ENCODE measurements at places on chromosomes 13 and 19.

GRCh38 chr19:12996406-12997094 is 1.3 kb downstream of the NFIX start:
- no peaks in the 10 kb centered on the region for H3K36me3 ChIP-seq
- H3K27ac ChIP-seq, result no peak overlapping the region
- peak overlapping the region; percentile 7 for H3K4me3 ChIP-seq
- no peak for DNase-seq
- H3K4me1 ChIP-seq, result peaks cover 4% of the 10 kb centered on the region

GRCh38 chr13:75325711-75326110 is 156.3 kb downstream of the TBC1D4 start:
- H3K27ac ChIP-seq, result no peak overlapping the region
- H3K36me3 ChIP-seq, result no peaks in the 10 kb centered on the region
- no peak for DNase-seq

DNA sequence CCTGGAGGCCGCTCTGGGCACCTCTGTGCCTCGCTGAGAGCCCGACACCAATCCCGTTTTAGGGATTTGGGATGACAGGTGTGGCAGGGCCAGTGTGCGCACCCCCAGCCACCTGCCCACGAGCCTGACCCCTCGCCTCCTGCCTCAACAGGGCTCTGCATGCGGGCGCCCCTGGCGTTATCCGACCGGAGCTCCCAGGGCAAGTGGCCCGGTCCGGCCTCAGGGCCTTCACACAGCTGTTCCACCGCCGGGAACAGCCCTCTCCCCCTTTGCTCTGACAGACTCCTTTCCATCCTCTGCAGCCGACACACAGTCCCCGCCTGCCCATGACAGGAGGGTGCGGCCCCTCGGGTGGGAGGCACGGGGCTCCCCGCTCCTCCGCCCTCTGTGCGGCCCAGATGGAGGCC is 7.1 kb upstream of the WDR18 start:
- peaks cover 6% of the 10 kb centered on the region for H3K4me1 ChIP-seq
- no peak overlapping the region for H3K4me3 ChIP-seq

- no peaks in the 10 kb centered on the region for H3K36me3 ChIP-seq
- H3K4me3 ChIP-seq, result no peak overlapping the region
- H3K27ac ChIP-seq, result no peak overlapping the region
- H3K4me1 ChIP-seq, result no peaks in the 10 kb centered on the region
- DNase-seq, result no peak
Measured at GRCh38 chr13:76882431-76882830, 3.8 kb downstream of the KCTD12 start.

GRCh38 chr19:39007096-39007495 is 25.3 kb downstream of the FBXO27 start:
- H3K27me3 ChIP-seq, result no peaks in the 10 kb centered on the region
- peaks cover 1% of the 10 kb centered on the region for H3K4me1 ChIP-seq
- H3K36me3 ChIP-seq, result no peaks in the 10 kb centered on the region
- H3K27ac ChIP-seq, result no peak overlapping the region

GRCh38 chr13:108962654-108963053 is 333.2 kb downstream of the MYO16 start:
- H3K4me3 ChIP-seq, result no peak overlapping the region
- no peak for DNase-seq
- no peaks in the 10 kb centered on the region for H3K27me3 ChIP-seq

- no peaks in the 10 kb centered on the region for H3K27me3 ChIP-seq
- peaks cover 2% of the 10 kb centered on the region for H3K4me1 ChIP-seq
- no peaks in the 10 kb centered on the region for H3K36me3 ChIP-seq
Measured at GRCh38 chr13:47110141-47110540, 213.3 kb upstream of the HTR2A start.

DNA sequence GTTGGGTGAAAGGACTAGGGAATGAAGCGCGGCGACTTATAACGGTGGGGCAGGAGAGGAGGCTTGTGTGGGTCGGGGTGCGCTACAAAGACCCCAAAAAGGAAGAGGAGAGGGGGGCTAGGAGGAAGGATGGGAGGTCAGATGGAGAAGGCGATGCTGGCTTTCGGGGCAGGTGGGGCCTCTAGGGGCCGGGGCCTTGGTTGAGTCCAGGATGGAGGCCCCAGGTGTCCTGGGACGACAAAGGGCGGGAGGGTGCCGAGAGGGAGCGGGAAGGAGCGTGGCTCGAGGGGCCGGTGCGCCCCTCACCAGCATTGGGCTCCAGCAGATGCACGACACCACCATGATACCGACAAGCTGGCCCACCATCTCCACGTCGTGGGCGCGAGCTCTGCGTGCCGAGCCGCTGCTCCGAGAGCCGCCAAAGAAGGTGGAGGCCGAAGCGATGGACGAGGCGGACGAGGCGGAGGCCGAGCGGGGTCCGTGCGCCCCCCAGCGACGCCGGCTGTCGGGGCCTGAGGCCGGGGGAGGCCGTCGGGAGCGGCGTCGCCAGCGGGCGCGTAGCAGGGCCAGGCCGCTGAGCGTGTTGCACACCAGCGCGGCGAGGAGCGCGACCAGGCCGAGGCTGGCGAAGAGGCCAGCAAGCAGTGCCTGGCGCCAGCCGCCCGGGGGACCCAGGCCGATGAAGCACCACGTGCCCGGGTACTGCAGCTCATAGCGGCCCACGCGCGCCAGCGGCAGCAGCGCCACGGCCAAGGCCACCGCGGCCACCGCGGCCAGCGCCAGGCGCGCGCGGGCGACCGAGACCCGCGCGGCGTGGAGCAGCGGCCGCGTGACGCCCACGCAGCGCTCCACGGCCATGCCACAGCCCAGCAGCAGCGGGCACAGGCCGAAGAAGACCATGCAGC is 1.8 kb downstream of the PTGER1 start:
- peaks cover 4% of the 10 kb centered on the region for H3K4me1 ChIP-seq
- H3K36me3 ChIP-seq, result peaks cover 8% of the 10 kb centered on the region
- no peak for DNase-seq
- no peak overlapping the region for H3K27ac ChIP-seq
- no peaks in the 10 kb centered on the region for H3K27me3 ChIP-seq

DNA sequence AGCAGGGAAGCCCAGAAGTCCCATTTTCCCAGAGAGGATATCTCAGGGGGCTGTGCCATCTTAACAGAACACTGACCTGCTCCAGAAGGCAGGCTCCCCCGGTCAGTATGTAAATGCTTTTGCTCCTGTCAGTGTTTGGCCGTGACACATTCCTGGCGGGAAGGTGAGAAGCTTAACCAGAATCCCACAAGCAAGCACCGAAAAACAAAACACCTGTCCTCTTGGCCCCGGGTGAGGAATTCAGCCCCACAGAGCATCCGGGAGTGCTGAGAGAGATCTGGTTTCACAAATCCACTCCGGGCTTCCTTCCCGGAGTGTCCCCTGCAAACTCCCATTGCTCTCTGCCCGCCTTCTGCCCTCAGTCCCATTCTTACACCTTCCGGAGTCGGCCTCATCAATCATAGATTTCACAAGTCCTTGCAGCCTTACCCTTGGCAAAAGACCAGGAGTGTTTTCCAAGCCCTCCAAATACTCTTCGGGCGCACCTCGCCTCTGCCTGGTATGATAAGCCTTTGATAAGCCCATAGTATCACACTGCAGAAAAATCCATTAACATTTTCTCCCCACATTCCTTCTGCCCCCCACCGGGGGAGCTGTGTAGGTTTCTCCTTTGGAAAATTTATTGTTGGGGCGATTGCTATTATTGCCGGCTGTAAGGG is 12.2 kb downstream of the TPM4 start:
- peaks cover 56% of the 10 kb centered on the region for H3K36me3 ChIP-seq
- no peaks in the 10 kb centered on the region for H3K27me3 ChIP-seq
- no peak overlapping the region for H3K27ac ChIP-seq
- H3K4me1 ChIP-seq, result no peaks in the 10 kb centered on the region
- no peak overlapping the region for H3K4me3 ChIP-seq
- DNase-seq, result no peak

- peaks cover 7% of the 10 kb centered on the region for H3K4me1 ChIP-seq
- H3K4me3 ChIP-seq, result no peak overlapping the region
- H3K27ac ChIP-seq, result no peak overlapping the region
- peak; percentile 81 for DNase-seq
- no peaks in the 10 kb centered on the region for H3K27me3 ChIP-seq
Measured at GRCh38 chr19:7970716-7971448, 27.4 kb upstream of the TIMM44 start.

- H3K27ac ChIP-seq, result no peak overlapping the region
- no peak overlapping the region for H3K4me3 ChIP-seq
Measured at GRCh38 chr19:18453269-18454024, 15.5 kb upstream of the ISYNA1 start.

DNA sequence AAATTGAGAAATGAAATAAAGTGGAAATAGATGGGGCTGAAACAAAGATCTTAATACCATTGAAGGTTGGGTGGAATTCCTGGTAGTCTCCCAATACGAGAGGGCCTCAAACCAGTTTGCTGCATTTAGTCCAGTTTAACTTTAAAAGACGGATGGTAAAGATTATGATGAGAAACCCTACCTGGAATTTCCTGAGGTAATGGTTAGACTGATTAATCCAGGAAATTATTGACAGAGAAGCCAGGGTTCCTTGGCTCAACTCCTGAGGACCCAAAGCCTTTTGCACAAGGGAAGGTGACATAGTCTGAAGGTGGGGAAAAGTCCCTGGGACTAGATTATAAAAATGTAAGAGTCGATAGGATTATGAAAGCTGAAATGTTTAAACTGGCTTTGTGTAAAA is 133.2 kb upstream of the SLITRK5 start:
- no peaks in the 10 kb centered on the region for H3K36me3 ChIP-seq
- no peaks in the 10 kb centered on the region for H3K27me3 ChIP-seq
- no peak overlapping the region for H3K27ac ChIP-seq
- no peak overlapping the region for H3K4me3 ChIP-seq

GRCh38 chr13:93953841-93954240 is 525.6 kb downstream of the DCT start:
- H3K4me3 ChIP-seq, result no peak overlapping the region
- DNase-seq, result no peak
- H3K4me1 ChIP-seq, result no peaks in the 10 kb centered on the region

DNA sequence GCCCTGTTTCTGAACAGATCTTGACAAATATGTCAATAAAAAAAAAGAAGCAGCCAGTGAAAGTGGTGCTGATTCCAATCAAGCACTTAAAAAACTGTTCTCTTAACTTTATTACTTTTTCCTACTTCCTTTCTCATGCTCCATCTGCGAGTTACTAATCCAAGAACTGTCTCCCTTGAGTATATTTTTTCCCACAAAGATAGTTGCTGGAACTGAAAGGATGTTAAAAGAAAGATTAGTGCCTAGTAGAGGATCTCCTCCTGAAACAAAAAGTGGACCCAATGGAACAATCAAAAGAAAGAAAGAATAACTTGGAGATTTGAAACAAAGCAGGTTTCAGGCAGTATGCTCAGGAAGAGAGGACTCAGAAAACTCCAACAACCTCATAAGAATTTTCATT is 1034.8 kb downstream of the PCDH17 start:
- DNase-seq, result no peak
- no peaks in the 10 kb centered on the region for H3K27me3 ChIP-seq
- H3K4me3 ChIP-seq, result no peak overlapping the region
- H3K27ac ChIP-seq, result no peak overlapping the region
- no peaks in the 10 kb centered on the region for H3K4me1 ChIP-seq

DNA sequence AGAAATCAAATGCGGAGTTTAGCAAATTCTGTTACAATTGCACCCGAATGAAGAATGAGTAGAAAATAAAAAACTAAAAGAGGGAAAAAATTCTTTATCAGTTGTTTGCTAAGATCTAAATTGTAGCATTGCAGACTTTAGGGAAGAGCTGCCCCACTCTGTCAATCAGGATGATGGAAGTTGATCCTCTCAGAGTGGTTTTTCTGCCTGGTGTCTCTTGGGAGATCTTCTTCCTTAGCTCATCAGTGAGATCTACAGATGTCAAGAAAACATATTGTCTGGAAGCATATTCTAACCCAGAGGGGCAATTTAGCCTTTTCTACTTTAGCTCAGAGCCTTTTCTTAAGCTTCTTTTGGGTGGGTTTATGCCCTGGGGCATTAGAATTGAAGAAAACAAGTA is 223.2 kb upstream of the PCDH17 start:
- DNase-seq, result no peak
- H3K27ac ChIP-seq, result no peak overlapping the region
- H3K4me1 ChIP-seq, result no peaks in the 10 kb centered on the region
- H3K4me3 ChIP-seq, result no peak overlapping the region
- no peaks in the 10 kb centered on the region for H3K27me3 ChIP-seq

DNA sequence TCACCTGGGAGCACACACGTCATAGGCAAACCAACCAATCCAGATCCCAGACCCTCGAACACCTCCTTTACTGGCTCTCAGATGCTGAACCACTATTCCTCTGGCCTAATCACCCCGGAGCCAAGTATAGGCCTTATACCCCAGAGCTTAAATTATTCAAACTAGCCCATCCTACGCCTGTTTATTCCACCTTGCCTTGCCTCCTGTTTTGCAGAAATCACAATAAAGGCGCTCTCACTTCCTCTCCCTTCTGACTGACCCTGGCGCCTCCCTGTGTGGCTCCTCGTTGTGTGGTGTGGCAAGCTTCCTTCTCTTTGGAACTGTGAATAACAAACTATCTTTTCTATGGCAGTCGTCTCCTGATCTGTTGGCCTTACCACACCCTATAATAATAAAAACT is 354.9 kb downstream of the ENOX1 start:
- no peak overlapping the region for H3K4me3 ChIP-seq
- H3K4me1 ChIP-seq, result 0 out of 2 replicates have a peak, but pooled peaks cover 2% of the 10 kb centered on the region
- H3K27me3 ChIP-seq, result no peaks in the 10 kb centered on the region
- no peaks in the 10 kb centered on the region for H3K36me3 ChIP-seq
- no peak overlapping the region for H3K27ac ChIP-seq
- no peak for DNase-seq

DNA sequence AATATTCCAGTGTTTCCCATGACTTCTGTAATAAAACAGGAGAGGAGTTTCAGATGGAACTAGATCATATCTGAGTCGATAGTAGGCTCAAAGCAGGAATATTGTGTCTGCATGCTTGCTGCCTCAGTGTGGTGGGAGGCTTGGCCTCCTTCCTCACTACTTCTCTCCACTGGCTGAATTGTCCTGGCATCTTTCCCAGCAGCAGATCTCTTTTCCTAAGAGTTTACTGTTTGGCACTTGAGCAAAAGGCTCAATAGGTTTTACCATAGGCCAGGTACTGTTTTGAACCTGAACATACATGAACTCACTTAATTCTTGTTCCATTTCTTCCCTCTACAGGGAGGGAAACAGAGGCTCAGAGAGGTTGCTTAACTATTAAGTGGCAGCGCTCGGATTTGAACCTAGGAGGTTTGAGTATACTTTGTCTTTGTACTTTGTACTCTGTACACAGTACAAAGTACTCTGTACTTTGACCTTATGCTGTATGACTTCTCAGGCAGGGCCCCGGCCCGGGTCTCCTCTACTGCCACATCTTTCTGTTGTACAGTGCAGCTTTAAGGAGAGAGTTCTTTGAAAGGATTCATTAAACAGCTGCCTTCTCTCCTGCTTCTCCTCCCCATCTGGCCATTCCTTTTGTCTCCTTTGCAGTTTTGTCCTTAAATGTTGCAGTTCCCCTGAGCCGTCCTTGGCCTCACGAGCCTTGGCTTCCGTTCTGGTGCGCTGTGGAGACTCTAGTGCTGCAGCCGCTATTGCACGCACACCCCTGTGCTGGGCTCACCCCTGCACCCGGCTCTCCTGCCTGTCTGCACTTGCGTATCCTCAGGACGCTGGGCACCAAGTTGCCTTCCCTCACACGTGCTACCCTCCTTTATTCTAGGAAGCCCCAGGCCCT is 8.1 kb downstream of the B3GLCT start:
- H3K4me1 ChIP-seq, result no peaks in the 10 kb centered on the region
- no peaks in the 10 kb centered on the region for H3K36me3 ChIP-seq
- H3K4me3 ChIP-seq, result no peak overlapping the region

Measured in iPS DF 6.9 (cell line).